Central memory CD4-positive, alpha-beta T cell (primary cell): ENCODE measurements at places on chromosomes 3 and 15.
A peak's percentile ranks its signal among the peaks of the same experiment; 100 is the strongest.

DNA sequence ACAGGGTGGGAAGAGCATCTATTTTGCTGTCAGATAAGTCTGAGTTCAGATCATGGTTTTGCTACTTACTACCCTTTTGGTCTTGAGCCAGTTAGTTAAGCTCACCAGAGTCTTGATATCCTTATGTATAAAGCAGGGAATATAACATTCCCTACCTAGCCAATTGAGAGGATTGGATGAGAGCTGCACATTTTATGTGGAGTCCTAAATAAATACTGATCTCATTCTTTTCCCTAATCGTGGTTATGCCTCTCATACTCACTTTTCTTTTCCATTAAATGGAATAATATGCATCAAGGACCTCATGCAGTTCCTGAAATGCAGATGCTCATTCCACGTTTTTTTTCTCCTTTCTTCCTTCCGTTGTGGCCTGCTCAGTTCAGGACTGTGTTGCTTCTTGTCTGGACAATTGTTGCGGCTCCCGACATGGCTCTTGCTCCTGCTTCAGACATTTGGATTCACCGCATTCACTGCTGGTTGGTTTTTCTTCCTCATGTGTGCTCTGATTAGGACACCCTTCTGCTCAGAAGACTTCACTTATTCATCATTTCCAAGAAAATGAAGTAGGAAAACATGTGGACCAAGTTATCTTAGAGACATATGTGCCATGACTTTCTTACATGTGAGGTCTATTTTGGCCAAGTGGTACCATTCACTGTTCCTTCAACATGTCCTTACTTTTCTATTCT lies 90.2 kb downstream of the NFKBIZ start:
- DNase-seq, result no peak

DNA sequence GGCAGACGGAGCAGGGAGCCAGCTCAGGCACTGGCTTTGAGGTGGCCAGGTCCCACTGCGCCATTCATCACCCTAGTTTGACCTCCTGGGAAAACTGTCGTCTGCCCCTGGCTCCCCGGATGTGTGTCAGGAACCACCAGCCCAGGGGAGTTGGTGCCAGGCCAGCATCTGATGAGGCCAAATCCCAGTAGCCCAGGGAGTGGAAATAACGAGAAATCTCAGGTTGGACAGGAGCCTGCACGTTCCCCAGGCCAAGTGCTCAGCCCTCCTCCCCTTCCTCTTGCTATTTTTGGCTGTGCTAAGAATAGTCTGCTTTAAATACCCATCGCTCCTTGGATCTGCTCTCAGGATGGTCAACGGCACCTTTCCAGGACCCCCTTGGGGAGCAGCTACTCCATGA lies 93.1 kb upstream of the RPL32 start:
- DNase-seq, result no peak

- no peak for DNase-seq
Measured at GRCh38 chr15:57494581-57494980, 97.1 kb upstream of the MYZAP start.

GRCh38 chr3:34881026-34881425 lies 758.3 kb upstream of the ARPP21 start:
- no peak for DNase-seq

DNA sequence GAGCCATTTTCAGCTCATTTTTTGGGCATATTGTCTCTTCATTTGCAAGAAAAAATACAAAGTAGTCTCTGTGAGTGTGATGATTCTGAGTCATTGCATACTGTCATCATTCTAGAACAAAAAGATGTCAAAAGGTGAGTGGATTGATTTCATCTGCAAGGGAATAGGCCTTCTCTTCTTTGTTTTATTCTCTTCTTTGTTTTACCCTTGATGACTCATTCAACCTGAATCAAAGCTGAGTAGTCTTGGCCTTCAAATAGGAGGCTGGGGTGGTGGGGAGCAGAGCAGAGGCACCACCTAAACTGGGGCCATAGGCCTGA lies 25.4 kb downstream of the CYP19A1 start:
- DNase-seq, result no peak

DNA sequence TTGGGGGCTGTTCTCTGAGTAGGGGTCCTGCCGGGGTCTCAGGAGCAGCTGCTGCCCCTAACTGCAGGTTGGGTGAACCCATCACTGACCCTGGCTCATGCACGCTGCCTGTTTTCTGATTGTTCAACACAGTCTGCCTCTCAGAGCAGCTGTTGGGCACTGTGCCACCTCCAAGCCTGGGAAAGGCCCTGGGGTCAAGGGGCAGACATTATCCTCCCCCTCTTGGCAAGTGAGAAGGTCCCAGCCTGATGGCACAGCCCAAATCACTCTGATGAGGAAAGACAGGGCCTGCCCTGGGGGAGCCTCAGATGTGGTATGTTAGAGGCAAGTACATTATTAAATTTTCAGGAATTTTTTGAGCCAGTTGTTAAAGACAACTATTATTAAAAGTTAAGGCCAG lies 14.1 kb upstream of the GNAT1 start:
- no peak for DNase-seq

DNA sequence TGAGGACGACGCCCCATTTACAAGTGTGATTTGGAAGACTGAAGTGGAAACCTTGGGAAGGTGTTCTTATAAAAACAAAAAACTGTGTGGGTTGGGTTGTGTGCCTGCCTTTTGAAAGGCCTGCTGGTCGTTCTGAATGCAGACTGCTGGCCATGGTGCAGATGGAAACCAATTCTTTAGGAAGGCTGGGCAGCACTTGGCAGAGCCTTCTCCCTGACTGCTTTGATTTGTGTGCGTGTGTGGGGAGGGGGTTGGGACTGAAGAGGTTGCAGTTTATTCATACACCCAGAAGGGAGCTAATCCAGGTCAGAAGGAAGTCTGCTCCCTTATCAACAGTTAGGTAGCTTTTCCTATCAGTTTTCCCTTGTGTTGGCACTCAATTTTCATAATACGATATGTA lies 288.7 kb downstream of the SOX2 start:
- DNase-seq, result no peak

DNA sequence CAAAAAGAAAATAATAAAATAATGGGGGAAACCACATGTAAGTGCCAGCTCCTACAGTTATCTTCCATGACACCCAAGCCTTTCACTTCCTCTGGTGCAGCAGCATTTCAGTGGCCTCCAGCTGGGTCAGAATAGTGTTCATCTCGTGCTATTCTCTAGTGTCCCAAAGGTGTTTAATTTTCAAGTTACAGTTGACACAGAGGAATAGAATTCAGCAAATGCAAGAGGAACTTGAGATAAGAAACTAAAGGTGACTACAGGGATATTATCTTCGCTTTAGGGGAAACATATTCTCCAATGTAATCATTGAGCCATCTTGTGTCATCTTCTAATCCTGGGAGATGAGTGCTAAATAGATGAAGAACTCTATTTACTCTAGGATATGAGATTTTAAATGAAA lies 212.8 kb downstream of the EPHA3 start:
- DNase-seq, result no peak

DNA sequence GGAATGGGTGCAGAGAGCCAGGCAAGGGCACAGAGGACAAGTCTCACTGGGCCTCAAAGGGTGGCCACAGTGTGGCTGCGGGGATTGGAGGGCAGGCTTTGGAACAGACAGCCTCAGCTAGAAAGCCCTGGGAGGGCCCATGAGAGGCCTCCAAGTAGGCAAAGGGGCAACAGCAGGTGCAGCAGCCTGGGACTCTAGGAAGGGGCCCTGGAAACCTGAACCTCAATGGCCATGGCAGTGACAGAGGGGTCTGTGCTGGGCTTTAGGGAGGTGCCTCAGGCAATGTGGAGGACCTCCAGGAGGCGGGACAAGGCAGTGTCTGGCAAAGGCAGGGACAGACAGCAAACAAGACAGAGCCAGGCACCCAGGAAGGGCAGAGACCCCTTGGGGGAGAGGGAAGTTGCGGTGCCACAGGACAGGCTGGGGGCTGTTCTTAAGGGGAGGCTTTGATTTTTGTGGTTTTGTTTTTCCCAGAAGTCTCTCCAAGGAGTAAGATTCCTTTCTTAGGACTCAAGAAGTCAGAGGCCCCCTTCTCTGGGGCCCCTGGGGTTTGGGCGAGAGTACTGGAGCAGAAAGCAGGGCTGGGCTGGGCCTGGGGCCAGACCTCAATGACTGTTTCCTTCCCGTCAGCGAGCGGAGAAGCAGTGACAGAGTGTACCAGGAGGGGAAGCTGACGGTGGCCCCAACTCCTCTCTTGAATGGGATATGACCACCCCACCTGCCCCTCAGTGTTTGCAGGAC lies 9.7 kb downstream of the STOML1 start:
- DNase-seq, result no peak

DNA sequence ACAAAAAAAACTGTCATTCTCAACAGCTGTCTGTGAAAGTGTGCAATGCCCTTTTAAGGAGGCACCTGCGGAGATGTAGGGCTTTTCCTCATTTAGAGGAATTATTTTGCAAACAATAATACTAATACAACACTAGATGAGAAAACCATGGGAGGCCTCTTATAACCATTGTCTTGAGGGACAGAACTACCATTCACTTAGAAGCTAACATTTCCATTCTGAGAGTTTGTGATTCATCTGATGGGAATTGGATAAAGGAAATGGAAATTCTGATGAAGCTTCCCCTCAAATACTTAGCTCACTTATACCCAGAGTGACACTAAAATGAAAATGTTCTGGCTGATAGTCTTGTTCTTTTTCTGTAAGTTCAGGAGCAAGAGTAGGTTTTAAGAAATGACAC lies 147.7 kb downstream of the CADPS start:
- DNase-seq, result no peak

- DNase-seq, result no peak
Measured at GRCh38 chr3:50571486-50571885, 2.2 kb downstream of the HEMK1 start.

- peak; percentile 9 for DNase-seq
Measured at GRCh38 chr15:58043192-58043903, 22.2 kb downstream of the ALDH1A2 start.

GRCh38 chr15:36970522-36970921 lies 129.8 kb downstream of the MEIS2 start:
- DNase-seq, result no peak

- no peak for DNase-seq
Measured at GRCh38 chr3:51295625-51296024, 89.5 kb upstream of the MANF start.

DNA sequence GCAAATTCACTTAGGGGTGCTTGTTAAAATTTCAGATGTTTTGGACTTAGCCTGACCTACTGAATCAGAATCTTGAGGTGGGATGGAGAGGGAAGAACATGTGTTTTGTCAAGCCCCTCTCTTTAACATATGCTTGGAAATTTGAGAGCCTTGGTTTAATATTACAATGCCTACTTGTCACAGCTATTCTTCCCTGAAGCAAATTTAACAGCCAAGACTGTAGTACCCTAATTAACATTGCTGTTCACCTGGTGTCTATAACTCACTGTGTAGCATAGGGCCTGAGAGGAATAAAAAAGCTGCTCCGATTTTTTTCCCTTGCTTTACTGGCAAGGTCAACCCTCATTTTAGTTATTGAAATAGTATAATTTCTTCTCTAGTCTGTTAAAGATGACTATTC lies 880.1 kb downstream of the CADM2 start:
- no peak for DNase-seq

DNA sequence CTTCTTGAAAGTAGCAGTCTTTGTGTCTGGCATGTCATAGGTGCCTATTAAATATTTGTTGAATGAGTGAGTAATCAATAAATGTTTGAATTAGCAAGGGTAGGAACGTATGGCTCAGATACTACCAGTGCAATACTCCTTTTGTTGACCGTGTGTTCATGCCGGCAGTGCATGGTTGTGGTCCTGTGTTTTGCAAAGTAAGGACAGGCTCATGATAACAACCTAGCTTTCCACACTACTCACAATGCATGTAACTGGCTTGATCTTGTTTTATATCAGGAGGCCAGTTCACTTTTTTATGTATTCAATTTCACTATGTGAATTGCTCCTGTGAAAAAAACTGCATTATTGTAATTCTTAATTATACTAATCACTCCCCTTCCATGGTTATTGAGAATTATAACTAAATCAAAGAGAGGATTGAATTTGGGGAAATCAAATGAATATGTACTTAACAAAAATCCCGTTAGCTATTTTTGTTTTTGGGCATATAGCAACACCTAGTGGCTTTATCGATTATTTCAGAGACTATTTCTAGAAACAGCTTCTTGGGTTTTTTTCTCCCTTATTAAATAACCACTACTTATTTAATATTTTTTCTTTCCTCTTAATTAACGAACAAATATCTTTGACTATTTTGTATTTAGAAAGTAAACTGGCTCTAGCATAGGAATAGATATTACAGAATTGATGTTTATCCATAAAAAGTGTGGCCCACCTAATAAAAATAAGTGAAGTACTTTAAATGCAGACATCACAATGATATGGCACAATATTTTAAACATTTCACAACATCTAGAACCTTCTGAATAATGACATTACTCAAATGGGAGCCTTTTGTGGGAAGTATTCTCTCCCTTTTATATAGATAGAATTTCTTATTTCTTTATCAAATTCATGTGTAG lies 218.5 kb downstream of the BBX start:
- DNase-seq, result peak; percentile 19

GRCh38 chr15:83747718-83748110 lies 93.8 kb downstream of the ADAMTSL3 start:
- no peak for DNase-seq

DNA sequence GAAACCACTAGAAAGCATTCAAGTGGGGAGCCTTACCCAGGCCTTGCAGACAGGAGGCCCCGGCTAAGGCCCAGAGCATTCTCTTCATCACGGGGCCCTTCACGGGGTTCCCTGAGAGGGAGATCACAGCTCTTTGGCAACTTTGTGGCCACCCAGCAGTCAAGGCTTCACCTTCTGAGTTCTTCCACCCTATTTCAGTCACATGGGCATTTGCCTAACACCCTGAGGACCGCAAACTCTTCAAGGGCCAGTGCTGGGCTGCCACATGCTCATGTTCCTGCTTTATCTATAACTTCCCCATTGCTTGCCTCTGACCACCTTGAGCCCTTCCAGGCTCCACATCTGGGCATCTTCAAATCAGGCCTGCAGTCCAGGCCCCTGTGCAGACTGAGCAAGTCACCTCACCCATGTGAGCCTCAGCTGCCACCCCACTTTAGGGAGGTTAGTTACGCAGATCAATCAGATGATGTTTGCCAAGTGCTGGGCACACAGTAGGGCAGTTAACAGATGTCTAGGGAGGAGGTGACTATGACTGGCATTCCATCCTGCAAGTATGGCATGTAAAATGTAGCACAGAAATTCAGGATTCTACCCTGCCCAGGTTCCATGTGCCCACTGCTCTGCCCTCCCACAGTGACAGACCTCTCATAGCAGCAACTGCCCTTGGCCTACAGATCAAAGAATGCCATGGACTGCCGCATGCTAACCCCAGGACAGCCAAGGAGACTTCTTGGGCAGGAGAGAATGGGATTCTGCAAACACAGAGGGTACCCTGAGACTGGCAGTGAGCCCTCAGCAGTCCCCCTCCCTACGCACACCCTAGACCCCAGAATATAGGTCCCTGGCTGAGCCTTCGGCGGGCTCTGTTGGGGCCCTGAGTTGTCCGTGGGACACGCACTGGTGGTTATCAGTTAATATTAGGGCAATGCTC lies 37.6 kb upstream of the ZNF710 start:
- DNase-seq, result no peak

GRCh38 chr3:50652709-50653108 lies 22.0 kb upstream of the DOCK3 start:
- peak; percentile 35 for DNase-seq

GRCh38 chr3:182585532-182586150 lies 207.7 kb upstream of the ATP11B start:
- no peak for DNase-seq

GRCh38 chr3:147414390-147415138 lies 5.4 kb downstream of the ZIC1 start:
- no peak for DNase-seq

GRCh38 chr3:134790065-134790464 lies 5.0 kb upstream of the EPHB1 start:
- DNase-seq, result no peak

- DNase-seq, result no peak
Measured at GRCh38 chr3:164879201-164879600, 199.1 kb downstream of the SI start.
